Astrocyte (in vitro differentiated cells and primary cell): ENCODE measurements at places on chromosomes 3 and 15. TPM values are rescaled to one million over a fixed set of nuclear protein-coding genes. Genes with fewer than 3 reads are reported as not detected.
A peak's percentile ranks its signal among the peaks of the same experiment; 100 is the strongest.

GABRG3 gene
- 0.54 and 0.77 TPM in 2 replicates for total RNA-seq

DNA sequence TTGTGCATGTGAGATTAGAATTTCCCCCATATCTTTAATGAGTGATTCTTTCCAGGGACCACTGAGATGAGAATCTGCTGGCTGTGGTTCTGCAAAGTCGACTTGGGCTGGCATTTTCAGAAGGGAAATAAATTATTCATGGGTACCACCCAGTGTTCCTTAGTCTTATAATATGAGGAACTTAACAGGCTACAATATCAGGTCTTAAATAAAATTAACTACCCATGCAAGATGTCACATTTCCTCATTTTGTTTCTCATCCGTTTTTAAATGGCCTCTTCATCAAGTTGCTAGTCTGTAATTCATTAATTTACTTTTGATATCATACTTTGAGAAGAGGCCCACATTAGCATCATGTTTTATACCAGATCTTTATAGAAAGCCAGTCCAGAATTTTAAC, 58.3 kb upstream of the SKOR1 start:
- no peaks in the 10 kb centered on the region for H3K36me3 ChIP-seq
- H3K4me1 ChIP-seq = no peaks in the 10 kb centered on the region
- DNase-seq = no peak
- no peak overlapping the region for H3K4me3 ChIP-seq

ACTRT3 gene
- total RNA-seq = 3.3 and 3.7 TPM in 2 replicates

DNA sequence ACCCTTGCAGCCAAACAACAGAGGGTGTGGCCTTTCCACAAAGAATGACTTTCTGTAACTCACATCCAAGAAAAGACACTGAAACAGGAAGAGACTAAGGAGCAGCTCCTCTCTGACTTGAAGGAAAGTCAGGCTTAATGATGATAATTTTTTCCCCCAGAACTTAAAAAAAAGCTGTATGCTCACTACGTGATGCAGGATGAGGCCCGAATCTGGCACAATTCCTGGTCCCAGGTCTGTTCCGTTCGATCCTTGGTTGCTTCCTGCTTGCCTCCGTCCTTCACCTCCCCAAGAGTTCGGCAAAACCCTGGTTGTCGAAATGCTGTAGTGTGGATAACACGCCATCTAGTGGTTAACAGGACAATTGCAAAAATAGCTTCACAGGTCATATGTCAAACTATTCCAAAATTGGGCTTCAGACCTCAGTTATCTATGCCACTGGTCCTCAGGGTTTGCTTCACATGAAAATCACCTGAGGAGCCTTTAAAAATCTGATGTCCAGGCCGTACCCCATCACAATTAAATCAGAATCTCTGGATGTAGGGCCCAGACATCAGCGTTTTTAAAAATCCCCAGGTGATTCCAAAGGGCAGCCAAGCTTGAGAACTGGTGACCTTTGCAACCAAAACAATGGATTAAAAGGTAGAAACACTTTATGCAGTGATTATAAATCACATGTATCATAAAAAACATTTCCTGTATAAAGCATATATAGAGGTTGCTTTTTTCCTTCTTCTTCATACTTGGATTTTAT, 28.1 kb upstream of the SYNM start:
- H3K27ac ChIP-seq = no peak overlapping the region
- peaks cover 3% of the 10 kb centered on the region for H3K4me1 ChIP-seq

DNA sequence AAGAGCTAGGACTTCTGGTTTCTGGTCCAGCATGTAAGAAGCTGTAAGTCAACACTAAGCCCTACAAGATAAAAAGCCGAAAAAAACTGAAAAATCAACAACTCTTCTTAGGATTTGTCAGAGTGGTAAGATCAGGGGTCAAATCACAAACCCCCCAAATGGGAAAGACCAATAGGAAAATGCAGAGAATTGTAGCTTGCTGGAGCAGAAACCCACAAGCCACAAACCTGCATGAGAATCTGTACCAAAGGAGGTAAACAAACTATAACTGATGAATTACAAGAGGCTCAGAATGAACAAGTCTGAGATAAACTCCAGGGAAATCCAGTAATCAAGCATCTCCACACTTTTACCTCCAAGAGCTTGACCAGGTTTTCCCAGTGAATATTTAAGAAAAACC, 36.0 kb downstream of the RFX7 start:
- peaks cover 22% of the 10 kb centered on the region for H3K4me1 ChIP-seq
- H3K4me3 ChIP-seq = no peak overlapping the region
- no peaks in the 10 kb centered on the region for H3K36me3 ChIP-seq
- peak; percentile 36 for DNase-seq

DNA sequence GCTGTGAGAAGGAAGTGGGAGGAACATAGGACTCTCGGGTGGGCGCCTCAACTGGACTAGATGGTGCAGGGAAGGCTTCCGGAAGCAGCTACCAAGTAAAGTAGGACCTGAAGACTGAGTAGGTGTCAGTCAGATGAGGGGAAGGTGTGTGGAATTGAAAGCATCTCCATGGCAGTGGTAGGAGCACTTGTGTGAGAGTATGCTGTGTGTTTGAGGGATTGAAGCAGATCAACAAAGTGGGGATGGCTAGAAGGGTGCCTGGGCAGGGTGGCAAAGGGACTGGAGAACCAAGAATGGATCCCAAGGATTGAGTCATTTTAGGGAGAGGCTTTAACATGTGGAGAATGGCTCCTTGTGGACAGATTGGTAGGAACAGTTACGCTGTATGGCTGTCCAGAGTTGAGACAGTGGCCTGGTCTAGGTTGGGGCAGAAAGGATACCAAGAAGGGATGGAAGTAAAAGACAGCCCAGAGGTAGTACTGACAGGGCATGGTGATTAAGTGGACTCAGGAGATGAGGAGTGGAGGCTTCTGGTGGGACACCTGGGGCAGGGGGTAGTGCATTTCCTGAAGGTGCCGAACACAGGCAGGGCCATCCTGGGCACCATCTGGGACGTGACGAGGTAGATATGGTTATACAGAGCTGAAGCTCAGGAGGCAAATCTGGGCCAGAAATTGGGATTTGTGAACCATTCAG, 1.5 kb downstream of the UQCC5 start:
- peaks cover 10% of the 10 kb centered on the region for H3K36me3 ChIP-seq
- no peaks in the 10 kb centered on the region for H3K27me3 ChIP-seq
- H3K27ac ChIP-seq = no peak overlapping the region
- H3K4me1 ChIP-seq = peaks cover 38% of the 10 kb centered on the region
- H3K4me3 ChIP-seq = peak overlapping the region; percentile 95

- no peaks in the 10 kb centered on the region for H3K27me3 ChIP-seq
- no peak for DNase-seq
- H3K4me1 ChIP-seq = no peaks in the 10 kb centered on the region
- H3K36me3 ChIP-seq = no peaks in the 10 kb centered on the region
Measured at GRCh38 chr3:30711867-30712266, 105.5 kb downstream of the TGFBR2 start.

DNA sequence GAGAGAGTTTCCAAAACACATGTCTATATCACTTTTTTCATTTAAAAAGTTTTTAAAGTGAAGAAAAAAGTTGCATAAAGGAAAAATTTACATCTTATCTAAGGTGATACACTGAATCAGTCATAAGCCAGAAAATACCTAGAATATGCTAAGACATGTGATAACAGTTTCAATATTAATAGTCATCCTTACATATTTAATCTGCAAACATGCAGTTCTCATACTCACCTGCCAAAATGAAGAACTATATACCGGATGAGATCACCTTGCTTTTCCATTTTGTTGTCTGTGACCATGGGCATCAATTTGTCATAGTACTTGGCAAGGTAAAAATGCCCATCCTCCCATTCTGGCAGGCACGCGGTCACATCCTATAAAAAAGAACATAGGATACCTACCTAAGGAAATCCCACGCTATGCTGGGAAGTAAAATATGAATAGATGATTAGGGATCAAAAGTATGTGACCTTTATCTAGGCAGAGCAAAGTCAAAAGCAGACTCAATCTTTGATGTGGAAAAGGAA, 37.1 kb upstream of the XRN1 start:
- DNase-seq = no peak
- no peak overlapping the region for H3K4me3 ChIP-seq
- no peak overlapping the region for H3K27ac ChIP-seq

GATA2 gene
- 0.58 and 1.7 TPM in 2 replicates for total RNA-seq

DNA sequence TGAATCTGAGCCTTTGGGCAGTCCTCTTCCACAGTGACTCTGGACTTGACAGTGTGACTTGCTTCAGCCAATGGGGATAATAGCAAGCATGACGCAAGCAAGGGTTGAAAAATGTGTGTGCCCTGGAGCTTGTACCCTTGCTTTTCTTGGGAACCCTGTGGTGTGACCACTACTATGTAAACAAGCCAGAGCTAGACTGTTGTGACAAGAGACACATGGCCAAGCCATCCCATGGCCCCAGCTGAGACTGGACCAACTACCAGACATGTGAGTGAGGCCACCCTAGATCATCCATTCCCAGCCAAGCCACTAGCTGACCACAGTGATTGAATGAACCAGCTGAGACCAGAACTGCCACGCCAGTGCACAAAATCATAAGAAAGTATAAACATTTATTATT, 11.8 kb downstream of the MYO1E start:
- H3K4me3 ChIP-seq = no peak overlapping the region
- DNase-seq = peak; percentile 39
- no peaks in the 10 kb centered on the region for H3K36me3 ChIP-seq
